ENCODE measurements at places on chromosomes 4 and X.

DNA sequence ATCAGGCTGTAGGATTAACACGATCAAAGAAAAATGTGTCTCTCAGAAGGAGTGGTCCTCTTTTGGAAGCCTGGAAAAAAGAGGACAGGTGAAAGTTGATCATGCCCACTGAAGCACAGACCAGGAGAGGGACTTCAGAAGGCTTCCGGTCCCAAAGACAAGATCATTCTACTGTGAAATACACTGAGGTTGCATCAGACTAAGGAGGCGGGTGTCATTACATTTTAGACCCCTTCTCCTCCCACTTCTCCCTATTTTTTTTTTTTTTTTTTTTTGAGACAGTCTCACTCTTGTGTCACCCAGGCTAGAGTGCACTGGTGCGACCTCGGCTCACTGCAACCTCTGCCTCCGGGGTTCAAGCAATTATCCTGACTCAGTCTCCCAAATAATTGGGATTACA lies 67.5 kb downstream of the RBM47 start:
- no peak for DNase-seq

GRCh38 chr4:177308847-177309521 lies 690 bp upstream of the NEIL3 start:
- no peak for DNase-seq

DNA sequence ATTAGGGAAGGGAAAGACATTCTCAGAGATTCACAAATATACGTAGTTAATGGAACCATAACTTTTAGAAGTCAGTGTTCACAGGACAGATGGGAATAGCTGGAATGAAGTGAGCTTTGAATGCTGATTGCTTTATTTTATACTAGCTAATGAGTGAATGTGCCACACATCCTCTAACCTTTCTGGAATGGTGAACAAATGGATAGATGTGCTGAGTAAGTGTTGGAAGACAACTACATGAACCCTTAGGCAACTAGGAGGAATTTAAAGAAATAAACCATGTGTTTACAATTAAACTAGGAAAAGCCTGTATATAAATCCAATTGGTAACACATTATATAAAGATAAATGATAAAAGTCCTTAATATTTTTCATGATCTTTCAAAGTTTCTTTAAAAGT lies 91.6 kb upstream of the LIMCH1 start:
- DNase-seq, result no peak

DNA sequence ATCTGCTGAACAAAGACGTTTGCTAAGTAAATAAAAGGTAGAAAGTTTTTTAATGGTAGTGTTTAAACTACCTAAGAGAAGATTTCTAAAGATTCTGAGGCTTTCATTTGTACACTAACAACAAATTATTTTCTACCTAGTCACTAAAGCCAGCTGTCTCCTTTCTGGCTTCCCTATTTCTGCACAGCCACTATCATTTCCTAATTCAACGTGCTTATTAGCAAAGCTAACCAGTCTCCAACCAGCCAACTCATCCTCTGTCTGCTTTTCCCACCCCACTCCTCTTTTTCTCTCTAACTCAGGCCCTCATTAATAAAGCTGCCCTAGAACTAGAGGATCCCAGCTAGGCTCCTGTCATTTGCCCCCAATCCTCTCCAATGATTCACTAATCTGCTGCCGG lies 118.2 kb downstream of the ZNF827 start:
- DNase-seq, result no peak

- DNase-seq, result no peak
Observed at GRCh38 chr4:111652236-111652635, 493.0 kb upstream of the FAM241A start.

GRCh38 chrX:126994032-126994600 lies 174.6 kb downstream of the PRR32 start:
- no peak for DNase-seq

- DNase-seq, result no peak
Observed at GRCh38 chr4:54513204-54513603, 144.6 kb upstream of the KIT start.

DNA sequence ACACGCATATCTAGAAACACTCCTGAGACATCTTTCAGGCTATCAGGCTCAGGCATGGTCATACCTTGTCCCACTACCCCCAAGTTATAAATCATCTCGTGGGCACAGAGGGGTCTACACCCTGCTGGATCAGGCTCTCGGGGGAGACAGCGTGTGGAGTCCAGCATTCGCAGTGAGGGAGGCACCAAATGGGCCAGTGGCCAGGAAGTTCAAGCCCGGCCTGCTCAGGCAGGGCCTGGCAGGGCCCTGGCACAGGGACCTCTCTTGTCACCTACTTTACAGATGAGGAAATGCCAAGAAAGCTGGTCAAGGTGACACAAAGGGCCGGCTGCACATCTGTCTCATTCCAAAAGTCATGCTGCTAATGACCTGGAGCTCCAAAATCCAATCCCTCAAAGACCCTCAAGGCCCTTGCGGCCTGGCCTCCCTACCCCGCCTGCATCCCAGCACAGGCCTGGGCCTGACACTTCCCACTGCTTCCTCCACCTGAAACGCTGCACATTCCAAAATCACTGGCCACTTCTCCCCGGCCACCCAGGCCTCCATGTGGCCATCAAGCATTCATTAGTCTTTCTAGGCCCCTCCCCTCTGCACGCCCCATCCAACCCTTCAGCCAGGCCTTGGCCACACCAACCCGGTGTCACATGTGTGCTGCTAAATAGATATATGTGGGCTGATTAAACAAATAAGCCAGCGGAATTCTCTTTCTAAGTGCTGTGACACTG lies 35.6 kb downstream of the ACOX3 start:
- DNase-seq, result no peak

DNA sequence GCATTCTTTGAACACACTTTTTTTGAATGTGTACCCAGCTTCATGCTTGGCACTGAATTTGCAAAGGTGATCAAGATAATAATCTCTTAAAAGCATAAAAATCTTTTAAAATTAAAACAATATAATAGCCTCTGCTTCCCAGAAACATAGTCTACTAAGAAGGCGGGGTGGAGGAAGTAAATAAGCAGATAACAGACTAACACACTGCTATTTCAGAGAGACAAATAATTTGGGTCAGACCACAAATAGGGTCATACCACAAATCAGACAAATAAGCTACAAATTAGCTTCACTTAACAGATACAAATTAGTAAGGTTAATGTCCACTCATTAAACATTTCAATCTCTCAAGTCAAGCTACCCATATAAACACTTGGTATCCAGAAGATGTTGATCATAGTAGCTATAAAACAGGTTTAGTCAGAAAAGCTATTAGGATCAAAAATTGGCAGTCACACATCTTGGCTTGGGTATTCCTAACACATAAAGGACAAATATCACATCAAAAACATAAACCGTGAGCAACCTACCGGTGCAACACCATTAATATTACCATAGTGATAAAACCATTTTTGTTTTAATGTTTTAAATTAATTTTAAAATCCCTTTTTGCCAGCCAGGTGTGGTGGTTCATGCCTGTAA lies 47.3 kb downstream of the PPP3CA start:
- DNase-seq, result no peak

- no peak for DNase-seq
Observed at GRCh38 chr4:154958621-154959358, 177.7 kb downstream of the RBM46 start.

DNA sequence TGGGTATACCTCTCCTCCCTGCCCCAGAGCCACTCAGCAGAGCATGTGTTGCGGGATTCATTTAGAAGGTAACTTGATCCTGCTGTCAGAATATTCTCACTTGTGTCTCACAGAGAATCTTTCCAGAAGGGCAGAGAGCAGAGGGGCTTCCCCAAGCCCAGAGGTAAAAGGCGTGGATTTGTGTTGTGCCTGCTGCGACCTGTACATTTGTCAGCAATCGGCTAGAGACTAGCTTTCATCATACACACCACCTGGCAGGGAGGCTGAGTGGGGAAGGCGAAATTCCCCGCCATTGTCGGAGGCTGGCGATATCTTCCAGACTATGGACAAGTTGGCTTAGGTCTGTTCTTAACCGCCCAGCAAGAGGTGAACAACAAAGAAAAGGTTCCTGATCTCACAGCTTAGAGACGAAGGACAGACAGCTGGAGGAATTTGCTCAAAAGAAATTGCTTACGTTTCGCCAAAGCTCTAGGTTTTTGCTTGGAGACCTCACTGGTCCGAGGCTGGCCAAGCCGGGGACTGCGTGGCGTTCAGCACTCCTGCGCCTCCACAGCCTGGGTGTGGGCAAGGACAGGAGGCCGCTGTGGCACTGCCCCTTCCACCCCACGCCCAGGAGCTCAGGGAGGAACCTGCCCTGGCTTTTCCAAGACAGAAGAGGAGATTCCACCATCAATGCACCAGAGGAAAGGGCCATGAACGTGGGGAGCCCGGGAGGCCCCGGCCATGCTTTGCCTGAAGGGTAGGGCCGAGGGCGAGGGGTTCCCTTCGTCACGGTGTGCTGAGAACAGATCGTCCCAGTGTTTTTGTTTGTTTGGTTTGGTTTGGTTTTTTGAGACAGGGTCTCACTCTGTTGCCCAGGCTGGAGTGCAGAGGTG lies 69.4 kb downstream of the DCTD start:
- no peak for DNase-seq

DNA sequence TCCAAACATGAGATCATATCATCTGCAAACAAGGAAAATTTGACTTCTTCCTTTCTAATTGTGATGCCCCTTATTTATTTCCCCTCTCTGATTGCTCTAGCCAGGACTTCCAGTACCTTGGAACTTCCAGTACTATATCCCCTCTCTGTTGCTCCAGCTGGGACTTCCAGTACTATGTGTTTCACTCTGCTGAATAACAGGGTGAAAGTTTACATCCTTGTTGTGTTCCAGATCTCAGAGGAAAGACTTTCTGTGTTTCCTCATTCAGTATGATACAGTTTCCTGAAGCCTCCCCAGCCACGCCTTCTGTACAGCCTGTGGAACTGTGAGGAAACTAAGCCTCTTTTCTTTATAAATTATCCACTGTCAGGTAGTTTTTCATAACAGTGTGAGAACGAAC lies 381.3 kb upstream of the FAM47C start:
- DNase-seq, result no peak

- DNase-seq, result no peak
Observed at GRCh38 chr4:18882468-18882867, 860.9 kb upstream of the LCORL start.

DNA sequence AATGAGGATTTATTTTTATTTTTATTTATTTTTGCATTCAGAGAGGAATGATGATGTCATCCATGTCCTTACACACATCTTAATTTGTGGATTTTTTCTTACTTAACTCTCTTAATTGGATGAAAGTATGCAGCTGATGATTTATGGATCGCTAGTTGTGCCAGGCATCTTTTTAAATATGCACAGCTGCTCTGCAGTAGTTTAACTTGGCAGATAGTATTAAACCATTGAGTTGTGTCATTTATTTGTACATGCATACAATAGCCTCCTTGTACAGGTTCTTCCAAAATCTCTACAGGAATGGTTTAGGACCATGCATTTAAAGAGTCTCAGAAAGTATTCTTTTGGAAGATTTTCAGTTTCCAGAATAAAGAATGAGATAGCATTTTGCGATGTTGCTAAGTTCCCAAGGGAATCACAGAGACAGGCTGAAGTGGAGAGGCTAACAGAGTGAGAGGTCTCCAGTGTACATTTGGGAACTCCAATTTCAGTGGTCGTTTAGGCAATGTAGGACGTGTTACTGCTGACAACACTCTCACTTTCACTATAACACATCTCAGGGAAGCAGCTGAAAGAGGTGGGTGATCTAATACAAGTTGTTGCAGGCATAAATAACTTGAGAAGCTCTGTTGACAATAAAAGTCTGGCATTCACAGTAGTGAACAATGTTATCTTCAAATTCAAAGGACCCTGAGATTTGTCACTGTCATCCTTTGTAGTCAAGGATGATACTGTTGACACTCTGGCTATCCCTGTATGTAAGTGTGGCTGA lies 49.9 kb upstream of the SCRG1 start:
- no peak for DNase-seq

- no peak for DNase-seq
Observed at GRCh38 chrX:115560978-115561604, at the start of gene PLS3. TSS of gene PLS3 (plus strand) at chrX:115561174. CDS start at chrX:115610251, 49,077 bp downstream.

DNA sequence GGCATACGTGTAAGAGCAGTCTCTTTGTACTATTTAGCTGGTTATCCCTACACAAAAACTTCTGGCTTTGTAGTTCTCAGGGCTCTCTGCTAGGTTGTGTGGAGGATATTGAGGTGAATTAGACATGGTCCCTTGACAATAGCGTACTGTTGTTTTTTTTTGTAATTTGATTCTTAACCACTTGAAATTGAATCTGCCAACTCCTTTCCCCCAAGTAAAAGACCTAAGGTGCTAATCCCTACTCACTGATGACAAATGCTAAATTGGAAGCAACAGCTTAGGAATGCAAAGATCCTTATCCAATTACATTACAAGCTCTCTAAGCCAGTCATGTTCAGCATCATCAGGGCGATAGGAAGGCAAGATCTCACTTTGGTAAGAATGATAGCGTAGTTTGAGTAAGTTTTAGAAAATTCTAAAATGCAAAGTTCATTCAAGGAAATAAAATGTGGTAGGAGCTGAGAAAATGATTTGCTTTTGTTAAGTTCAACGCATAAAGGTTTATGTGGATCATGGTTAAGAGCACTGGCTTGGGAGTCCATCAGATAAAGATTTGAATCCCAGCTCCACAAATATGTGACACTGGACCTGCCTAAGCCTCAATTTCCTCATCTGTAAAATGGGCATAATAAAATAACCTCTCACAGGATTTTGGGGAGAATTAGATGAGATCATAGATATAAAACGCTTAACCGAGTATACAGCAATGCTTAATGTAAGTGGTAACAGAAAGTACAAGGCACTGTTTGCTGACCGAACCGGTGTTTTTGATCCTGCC lies 39.3 kb downstream of the DOCK11 start:
- no peak for DNase-seq

DNA sequence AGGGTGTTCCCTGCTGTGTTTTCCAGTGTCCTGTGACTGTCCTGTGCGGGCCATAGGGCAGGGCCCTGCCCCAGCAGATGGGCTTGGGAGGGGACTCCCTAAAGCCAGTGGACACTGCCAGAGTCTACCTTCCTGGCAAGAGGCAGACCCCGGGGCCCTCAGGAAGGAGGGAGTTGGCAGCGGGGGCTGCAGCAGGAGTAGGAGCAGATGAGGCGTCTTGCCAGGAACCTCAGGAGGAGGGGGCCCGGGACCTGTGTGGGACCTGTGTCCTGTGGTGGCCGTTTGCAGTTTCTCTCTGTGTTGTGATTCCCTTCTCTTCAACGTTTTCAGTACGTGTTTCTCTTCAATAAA lies 3.8 kb downstream of the PNMA3 start:
- DNase-seq, result no peak

GRCh38 chrX:41720125-41720779 lies 3.7 kb upstream of the GPR82 start:
- DNase-seq, result peak; percentile 50

GRCh38 chr4:7429601-7430078 lies 5.1 kb downstream of the PSAPL1 start:
- DNase-seq, result no peak

GRCh38 chr4:6029254-6029653 lies 11.0 kb upstream of the C4orf50 start:
- DNase-seq, result no peak

- DNase-seq, result no peak
Observed at GRCh38 chr4:122963216-122963615, 40.8 kb upstream of the NUDT6 start.

GRCh38 chr4:32775049-32775448 lies 2054.9 kb downstream of the PCDH7 start:
- DNase-seq, result no peak

GRCh38 chrX:138191998-138192397 lies 519.5 kb downstream of the FGF13 start:
- no peak for DNase-seq

All from activated CD8-positive, alpha-beta memory T cell treated with anti-CD3 and anti-CD28 coated beads, Interleukin-2, amount 50 U/mL, for 4 hours (primary cell).